Activated gamma-delta T cell treated with anti-CD3 and anti-CD28 coated beads, Interleukin-2, amount 50 U/mL, for 16 hours (primary cell): ENCODE measurements at places on chromosomes 1 and 21.

- DNase-seq: no peak
These were observed 1103.0 kb downstream of the PLA2G4A start for GRCh38 chr1:187931776-187932175.

DNA sequence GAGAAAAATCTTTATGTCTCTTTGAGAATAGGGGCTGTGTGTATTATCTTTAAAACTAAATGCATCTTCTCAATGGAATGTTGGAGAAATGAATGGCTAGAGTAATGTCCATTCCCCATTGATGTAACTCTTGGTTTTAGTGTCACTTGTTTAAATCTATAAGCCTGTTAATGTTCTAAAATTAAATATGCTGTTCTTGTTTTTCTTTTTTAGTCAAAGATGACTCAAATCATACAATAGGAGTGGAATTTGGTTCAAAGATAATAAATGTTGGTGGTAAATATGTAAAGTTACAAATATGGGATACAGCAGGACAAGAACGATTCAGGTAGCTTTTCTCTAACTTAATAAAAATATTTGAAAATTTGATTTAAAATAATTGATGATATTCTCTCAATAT, 17.6 kb downstream of the RAB4A start:
- no peak for DNase-seq

GRCh38 chr1:234729561-234730474, 119.8 kb upstream of the IRF2BP2 start:
- no peak for DNase-seq

DNA sequence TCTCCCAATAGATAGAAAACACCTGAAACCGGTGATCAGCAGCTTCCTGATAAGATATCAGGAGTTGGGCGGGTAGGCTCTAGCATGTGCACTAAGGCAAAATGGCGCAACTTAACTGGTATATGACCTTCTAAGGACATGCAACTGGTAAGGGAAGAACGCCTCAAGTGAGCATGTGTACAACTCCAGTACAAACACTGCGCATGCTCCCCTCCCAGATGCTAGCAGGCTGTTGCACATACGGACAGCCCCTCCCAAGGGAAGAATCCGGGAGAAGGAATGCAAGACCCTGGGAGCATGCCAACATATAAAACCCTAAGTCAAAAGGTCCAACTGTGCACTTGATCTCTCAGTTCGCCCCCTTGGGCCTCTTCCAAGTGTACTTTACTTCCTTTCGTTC, 110.8 kb downstream of the TSEN15 start:
- DNase-seq: no peak

- no peak for DNase-seq
These were observed 8.5 kb downstream of the IL23R start for GRCh38 chr1:67174716-67175284.

GRCh38 chr1:196178083-196178635, 430.1 kb downstream of the KCNT2 start:
- DNase-seq: no peak

DNA sequence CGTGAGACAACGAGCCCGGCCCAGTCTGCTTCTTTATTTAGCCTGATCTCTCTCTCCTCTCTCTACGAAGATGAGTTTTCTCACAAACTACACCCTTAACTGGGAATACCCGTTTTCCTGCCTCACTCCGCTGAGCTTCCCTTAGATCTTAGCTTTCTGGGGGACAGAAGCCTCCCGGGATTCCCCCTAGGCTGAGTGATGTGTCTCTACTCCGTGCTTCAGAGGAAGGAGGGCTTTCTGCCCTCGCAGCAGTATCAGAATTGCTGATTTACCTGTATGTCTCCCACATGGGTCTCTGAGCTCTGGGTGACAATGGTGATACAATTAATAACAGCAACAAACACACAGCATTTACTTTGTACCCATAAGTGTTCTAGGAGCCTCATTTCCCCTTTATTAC, 1.0 kb downstream of the ZBTB17 start:
- no peak for DNase-seq

GRCh38 chr1:207256869-207257268, 64.6 kb upstream of the CD55 start:
- no peak for DNase-seq

- no peak for DNase-seq
These were observed 1171.2 kb downstream of the PLA2G4A start for GRCh38 chr1:187999973-188000372.

- no peak for DNase-seq
These were observed 159.7 kb upstream of the DSCAM start for GRCh38 chr21:41006636-41007035.

- DNase-seq: peak; percentile 74
These were observed 15.2 kb upstream of the ZNF692 start for GRCh38 chr1:248873993-248874533.

DNA sequence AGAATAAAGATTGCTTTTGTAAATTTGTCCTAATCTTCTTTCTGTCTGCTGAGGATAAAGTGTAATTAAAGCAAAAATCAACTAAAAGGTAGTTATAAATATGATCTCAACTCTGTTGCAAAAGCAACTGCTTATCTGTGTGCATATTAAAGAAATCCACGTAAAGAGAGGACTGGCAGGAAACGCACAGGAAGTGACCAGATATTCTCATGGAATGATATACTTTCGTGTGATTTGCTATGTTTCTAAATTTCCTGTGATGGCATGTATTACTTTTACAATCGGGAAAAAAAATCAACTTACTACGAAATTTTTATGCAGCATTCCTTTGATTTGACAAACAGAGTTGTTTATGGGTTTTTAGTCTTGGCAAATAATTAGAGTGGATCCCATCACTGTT, 75.4 kb downstream of the RGS2 start:
- no peak for DNase-seq

DNA sequence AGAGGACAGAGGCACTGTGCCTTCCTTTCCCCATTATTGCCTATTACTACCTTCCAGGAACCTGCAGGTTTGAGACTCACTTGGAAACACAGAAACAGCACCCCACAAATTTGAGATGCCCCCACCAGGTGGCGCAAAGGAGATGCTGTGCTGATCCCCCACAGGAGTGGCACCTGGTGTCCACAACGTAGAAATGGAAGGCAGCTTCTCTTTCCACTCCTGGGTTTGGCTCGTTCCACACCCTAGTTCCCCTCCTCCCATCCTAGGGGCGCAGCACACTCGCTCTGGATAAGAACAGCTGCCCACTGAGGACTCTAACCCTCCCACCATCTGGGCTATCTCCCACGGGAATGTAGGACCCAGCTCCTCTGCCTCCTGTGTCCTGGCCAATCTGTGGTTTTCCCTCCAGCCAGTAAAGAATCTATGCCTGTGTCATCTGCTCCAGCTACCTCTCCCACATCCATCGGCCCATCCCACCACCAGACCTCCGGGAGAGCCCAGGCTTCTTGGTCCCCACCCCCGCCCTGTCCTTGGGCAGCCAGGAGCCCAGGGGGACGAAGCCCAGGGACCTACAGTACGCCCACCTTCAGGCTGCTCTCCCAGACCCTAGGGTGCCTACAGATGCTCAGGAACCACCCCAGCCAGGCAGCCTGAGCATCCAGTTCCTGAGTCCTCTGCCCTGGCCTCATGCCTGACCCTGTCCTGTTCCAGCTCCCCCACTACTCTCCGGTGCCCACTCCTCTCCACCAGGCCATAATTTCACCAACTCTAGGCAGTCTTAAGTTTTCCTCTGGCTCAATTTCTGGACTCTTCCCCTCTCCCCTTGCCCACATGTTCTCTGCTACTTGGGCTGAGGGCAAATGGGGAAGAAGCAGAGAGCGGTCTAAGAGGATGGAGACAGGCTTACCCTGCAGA, 549 bp downstream of the THBS3 start:
- peak; percentile 86 for DNase-seq

GRCh38 chr1:225607355-225607754, 45.6 kb downstream of the ENAH start:
- no peak for DNase-seq

- peak; percentile 36 for DNase-seq
These were observed 16.4 kb upstream of the KIAA0040 start for GRCh38 chr1:175208773-175209492.

DNA sequence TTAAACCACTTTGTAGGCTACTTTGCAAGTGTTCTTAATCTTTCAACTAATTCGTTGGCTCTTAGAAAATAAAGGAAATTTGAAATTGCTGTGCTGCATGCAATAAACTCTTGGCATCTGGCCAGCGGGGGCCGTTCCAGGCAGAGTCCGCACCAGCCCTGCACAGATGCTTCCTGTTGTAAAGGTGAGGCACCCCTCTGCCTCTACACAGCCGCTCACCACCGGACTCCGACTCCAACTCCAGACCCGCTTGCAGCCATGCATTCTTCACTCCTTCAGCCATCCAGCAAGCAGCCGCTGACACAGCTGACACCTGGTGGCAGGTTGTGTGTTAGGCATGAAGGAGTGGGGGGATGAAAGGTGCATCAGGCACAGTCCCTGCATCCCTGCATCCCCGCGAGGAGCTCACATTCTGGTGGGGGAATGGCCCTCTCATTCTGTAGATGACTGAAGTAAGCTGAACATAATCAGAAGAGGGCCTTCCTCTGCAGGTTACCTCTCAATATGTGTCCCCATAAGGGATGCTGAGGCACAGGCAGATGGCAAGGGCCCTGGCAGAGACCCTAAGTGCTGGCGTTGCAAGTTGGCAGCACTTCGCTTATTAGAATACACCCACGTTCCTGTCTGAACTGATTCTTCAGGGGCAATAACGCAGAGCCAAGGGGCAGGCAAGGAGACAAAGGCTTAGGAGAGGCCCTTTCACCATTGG, 56.8 kb downstream of the GLIS1 start:
- peak; percentile 20 for DNase-seq

DNA sequence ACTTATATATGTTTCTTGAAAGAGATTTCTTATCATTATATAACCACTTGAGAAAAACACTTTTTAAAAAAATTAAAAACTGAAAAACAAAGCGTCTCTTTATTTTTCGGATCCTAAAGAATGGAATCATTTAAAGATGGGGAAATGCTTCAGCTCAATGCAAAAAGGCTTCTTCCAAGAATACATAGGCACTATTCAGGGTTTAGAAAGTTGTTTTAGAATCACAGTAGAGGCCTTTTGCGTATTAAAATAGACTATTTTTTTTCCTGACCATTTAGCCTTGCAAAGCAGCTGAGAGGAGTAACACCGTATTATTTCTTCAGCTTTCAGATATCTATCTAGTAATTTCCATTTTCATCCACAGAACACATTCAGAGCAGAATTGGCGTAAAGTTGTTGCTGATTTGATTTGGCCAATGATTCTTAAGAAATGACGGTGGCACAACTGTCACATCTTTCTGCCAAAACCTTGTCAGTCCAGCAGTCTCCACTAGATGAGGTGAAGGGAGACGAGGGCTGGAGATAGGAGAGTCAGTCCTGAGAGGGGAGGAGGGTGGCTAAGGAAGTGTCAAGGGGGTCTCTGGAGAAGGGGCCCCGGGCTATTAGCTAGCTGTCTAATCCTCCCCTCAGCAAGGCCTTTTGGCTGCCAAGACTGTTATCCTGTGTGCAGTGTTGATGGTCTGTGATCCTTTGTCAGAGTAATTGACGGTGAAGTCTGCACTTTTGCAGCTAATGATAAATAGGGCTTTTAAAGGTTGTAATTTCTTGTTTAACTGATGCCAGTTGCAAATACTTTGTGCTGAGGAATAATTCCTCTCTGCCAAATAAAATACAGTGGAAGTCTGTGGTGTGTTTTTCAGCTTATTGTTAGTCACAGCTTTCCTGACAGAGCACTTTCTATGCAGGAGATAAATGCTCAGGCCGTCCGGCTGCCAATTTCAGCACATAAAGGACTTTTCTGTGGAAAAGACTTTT, 34.7 kb downstream of the PRRX1 start:
- no peak for DNase-seq

GRCh38 chr1:24636661-24637357, 6.3 kb upstream of the SRRM1 start:
- no peak for DNase-seq

GRCh38 chr1:67713057-67713846, 28.3 kb downstream of the GADD45A start:
- DNase-seq: no peak

GRCh38 chr1:77539519-77540142, 142.8 kb downstream of the ZZZ3 start:
- no peak for DNase-seq

- DNase-seq: no peak
These were observed 4.2 kb downstream of the GSTM4 start for GRCh38 chr1:109659997-109660690.

DNA sequence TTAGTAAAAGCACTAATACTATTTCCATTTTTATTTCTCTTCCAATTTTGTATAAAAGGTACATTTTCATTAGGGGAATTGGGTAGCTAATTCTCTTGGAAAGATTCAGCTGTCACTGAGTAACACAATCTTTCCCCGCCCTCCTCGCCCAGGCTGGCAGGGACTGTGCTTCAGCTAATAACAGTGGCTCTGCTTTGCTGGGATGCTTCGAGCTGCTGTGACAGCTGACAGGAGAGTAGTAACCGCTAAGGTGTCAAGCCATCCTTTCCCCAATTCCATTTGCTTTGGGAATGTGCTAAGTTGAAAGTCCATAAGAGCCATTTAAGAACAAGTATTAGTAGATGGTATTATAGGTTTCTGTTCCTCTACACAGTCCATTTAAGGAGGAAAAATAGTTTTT, 106.7 kb upstream of the NRIP1 start:
- DNase-seq: no peak

DNA sequence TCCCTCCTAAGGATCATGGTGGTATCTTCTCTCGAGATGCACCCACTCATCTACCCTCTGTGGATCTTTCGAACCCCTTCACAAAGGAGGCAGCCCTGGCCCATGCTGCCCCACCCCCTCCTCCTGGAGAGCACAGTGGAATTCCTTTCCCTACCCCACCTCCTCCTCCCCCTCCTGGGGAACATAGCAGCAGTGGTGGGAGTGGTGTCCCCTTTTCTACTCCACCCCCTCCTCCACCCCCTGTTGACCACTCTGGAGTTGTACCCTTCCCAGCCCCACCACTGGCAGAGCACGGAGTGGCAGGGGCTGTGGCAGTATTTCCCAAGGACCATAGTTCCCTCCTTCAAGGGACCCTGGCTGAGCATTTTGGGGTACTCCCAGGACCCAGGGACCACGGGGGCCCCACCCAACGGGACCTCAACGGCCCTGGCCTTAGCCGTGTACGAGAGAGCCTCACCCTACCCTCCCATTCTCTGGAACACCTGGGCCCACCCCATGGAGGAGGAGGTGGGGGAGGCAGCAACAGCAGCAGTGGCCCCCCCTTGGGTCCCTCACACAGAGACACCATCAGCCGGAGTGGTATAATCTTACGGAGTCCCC, 14.5 kb upstream of the TARS2 start:
- DNase-seq: no peak
